ENCODE measurements at places on chromosomes 4 and X. TPM values are rescaled to one million over a fixed set of nuclear protein-coding genes. Genes with fewer than 3 reads are reported as not detected.

Gene CXCL11
- not detected for total RNA-seq

GRCh38 chr4:1843852-1844251 is 12.1 kb downstream of the LETM1 start:
- no peaks in the 10 kb centered on the region for H3K4me1 ChIP-seq
- no peak overlapping the region for H3K27ac ChIP-seq
- no peak for DNase-seq
- peaks cover 29% of the 10 kb centered on the region for H3K36me3 ChIP-seq
- no peaks in the 10 kb centered on the region for H3K27me3 ChIP-seq
- no peak overlapping the region for H3K4me3 ChIP-seq

Gene MAGIX
- 1.0 TPM for total RNA-seq

DNA sequence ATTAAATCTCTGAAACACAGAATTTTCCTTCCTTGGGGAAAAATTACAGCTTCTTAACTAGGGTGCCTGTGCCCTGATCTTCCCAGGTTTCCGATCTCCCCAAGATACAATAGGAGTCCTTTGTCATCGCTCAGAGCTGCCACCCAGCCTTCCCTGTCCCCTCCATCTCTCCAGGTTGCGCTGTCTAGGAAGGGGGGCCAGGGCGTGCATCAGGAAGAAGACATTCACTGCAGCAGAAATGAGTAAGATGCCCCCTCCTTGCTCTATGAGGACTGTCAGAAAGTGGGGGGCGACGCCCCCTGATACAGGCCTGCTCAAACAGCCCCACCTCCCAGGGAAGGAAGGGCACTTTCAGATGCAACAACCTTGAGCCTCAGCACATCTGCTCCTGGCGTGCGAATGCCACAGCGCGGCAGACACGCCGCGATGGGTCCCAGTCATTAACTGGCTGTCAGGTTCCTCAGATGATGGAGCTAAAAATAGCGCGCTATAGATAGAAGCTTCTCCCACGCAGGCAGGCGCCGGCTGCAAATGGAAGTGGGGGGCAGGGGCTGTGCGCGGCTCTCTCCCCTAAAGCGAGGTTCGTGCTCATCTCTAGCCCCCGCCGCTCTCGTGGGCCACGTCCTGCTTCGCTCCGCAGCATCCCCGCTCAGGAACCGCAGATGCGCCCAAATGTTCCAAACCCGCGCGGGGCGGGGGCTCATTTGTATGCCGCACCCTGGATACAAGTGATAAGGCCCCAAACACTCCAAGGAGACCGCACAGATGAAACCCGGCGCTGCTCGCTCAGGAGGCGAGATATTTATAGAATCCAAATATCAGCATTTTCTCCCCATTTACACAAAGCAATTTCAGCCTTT is 57.6 kb upstream of the LGI2 start:
- H3K36me3 ChIP-seq = no peaks in the 10 kb centered on the region
- H3K27me3 ChIP-seq = peaks cover 39% of the 10 kb centered on the region
- no peak overlapping the region for H3K4me3 ChIP-seq
- no peak overlapping the region for H3K27ac ChIP-seq

DNA sequence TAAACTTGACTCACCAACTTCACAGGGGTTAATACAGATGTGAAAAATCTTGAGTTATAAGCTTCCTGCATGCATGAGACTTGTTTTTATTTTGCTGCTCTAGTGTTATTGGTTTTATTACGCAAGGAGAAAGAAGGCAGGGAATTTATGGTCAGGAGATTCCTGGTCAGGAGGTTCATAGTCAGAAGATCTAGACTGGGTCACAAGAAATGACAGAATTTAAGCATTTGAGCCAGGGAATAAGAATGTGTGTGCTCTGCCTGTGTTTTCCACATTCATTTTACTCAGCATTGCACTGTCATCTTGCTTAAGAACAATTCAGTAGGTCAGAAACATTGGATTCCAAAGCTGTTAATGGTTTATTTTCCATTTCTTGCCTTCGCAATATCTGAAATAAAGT is 2522.1 kb downstream of the ARAP2 start:
- H3K4me3 ChIP-seq = no peak overlapping the region
- H3K4me1 ChIP-seq = no peaks in the 10 kb centered on the region
- H3K27me3 ChIP-seq = no peaks in the 10 kb centered on the region
- H3K27ac ChIP-seq = no peak overlapping the region

DNA sequence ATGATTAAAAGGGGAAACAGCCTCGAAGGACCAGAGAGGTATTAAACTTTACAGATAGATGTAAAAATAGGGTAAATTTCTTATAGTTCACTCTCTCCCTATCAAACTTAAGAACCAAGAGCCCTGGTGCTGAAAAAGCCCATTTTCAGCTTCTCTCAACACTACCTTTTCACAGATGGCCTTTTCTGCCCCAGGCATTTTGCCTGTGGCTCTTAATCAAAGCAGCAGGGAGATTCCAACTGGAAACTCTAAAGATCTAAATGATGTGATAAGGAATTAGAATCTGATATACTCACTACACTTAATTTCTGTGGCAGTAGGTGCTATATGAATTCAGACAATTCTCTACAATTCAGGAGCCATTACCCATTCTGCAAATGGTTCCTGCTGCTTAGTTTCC is 60.0 kb downstream of the AMMECR1 start:
- H3K27ac ChIP-seq = no peak overlapping the region
- DNase-seq = no peak
- H3K27me3 ChIP-seq = no peaks in the 10 kb centered on the region
- peaks cover 3% of the 10 kb centered on the region for H3K36me3 ChIP-seq
- peaks cover 22% of the 10 kb centered on the region for H3K4me1 ChIP-seq

- no peak for DNase-seq
- no peaks in the 10 kb centered on the region for H3K4me1 ChIP-seq
- H3K36me3 ChIP-seq = no peaks in the 10 kb centered on the region
- H3K27me3 ChIP-seq = no peaks in the 10 kb centered on the region
These were observed 42.1 kb upstream of the MAGEA4 start for GRCh38 chrX:151870602-151871001.

DNA sequence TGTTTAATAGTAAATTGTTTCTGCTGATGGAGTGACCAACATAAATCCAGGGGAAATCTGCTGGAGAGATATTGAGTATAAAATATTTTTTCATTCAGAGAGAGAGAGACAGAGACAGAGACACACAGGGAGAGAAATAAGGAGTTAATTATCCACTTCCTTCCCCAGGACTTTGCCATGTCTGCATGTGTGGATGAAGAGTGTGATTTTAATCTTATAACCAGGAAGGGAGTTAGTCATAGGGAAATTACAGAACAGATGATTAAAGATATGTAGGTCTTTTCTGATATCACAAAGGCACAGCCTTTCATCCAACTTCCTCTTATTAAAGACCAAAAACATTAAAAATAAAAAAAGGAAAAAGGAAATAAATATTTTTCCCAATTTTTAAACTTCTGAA is 526.3 kb downstream of the SPRY1 start:
- H3K4me1 ChIP-seq = no peaks in the 10 kb centered on the region
- H3K36me3 ChIP-seq = no peaks in the 10 kb centered on the region
- H3K27me3 ChIP-seq = no peaks in the 10 kb centered on the region
- H3K27ac ChIP-seq = no peak overlapping the region
- no peak overlapping the region for H3K4me3 ChIP-seq

DNA sequence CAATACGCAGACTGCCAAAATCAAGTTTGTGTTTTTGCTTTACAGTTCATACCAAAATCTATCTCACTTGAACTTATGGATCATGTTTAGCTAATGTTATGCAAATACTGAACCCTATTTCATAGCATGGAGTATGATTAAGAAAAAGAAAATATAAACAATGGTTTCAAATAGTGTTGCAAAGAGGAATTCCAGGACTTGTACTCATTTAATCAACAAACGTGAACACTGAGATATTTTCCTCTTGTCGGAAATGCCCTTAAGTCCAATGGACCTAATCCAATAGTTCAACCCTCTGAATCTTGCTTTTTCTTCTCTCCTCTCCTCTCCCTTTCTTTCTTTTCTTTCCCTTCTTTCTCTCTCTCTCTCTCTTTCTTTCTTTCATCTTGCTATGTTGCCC is 30.8 kb downstream of the RASL11B start:
- H3K36me3 ChIP-seq = peaks cover 12% of the 10 kb centered on the region
- H3K4me3 ChIP-seq = no peak overlapping the region
- H3K27ac ChIP-seq = no peak overlapping the region
- H3K4me1 ChIP-seq = peaks cover 18% of the 10 kb centered on the region

Gene MND1
- 36.1 TPM for total RNA-seq

Gene LPAR4
- not detected for total RNA-seq

DNA sequence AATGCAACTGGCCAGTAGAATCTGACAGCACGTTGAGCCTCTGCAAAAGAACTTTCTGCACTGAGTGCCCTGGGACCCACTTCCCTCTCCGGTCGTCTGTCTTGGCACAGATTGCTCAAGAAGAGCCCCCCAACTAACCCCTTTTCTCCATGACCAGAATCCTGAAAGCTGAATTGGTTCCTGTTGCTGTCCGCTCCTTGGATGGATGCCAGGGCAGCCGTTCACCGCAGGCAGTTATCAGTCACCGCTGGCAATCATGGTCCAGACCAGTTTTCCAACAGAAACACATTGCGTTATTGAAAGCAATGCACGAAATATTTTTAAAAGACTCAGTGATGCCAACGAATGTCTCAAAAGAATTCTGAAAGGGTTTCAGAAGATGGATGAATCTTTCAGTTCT is 733.7 kb upstream of the FRG1 start:
- no peak for DNase-seq
- H3K4me1 ChIP-seq = peaks cover 4% of the 10 kb centered on the region
- no peak overlapping the region for H3K27ac ChIP-seq
- H3K36me3 ChIP-seq = no peaks in the 10 kb centered on the region
- H3K4me3 ChIP-seq = no peak overlapping the region
- H3K27me3 ChIP-seq = no peaks in the 10 kb centered on the region

- no peak for DNase-seq
- H3K27me3 ChIP-seq = no peaks in the 10 kb centered on the region
- no peak overlapping the region for H3K4me3 ChIP-seq
- H3K4me1 ChIP-seq = peaks cover 7% of the 10 kb centered on the region
These were observed 19.5 kb downstream of the TMPRSS11E start for GRCh38 chr4:68466751-68467150.

- H3K4me3 ChIP-seq = no peak overlapping the region
- no peak overlapping the region for H3K27ac ChIP-seq
- H3K27me3 ChIP-seq = peaks cover 2% of the 10 kb centered on the region
- no peak for DNase-seq
These were observed 10.3 kb downstream of the SPRY1 start for GRCh38 chr4:123406872-123407271.

Gene TBC1D14
- 37.1 TPM for total RNA-seq

GRCh38 chr4:4270529-4270928 is 19.4 kb downstream of the LYAR start:
- no peak for DNase-seq
- peak overlapping the region; percentile 80 for H3K27ac ChIP-seq
- H3K4me1 ChIP-seq = peaks cover 25% of the 10 kb centered on the region
- no peaks in the 10 kb centered on the region for H3K27me3 ChIP-seq

- H3K4me1 ChIP-seq = no peaks in the 10 kb centered on the region
- no peak overlapping the region for H3K4me3 ChIP-seq
- H3K36me3 ChIP-seq = no peaks in the 10 kb centered on the region
- H3K27me3 ChIP-seq = no peaks in the 10 kb centered on the region
- H3K27ac ChIP-seq = no peak overlapping the region
- no peak for DNase-seq
These were observed 578.7 kb downstream of the BCOR start for GRCh38 chrX:39519030-39519488.

DNA sequence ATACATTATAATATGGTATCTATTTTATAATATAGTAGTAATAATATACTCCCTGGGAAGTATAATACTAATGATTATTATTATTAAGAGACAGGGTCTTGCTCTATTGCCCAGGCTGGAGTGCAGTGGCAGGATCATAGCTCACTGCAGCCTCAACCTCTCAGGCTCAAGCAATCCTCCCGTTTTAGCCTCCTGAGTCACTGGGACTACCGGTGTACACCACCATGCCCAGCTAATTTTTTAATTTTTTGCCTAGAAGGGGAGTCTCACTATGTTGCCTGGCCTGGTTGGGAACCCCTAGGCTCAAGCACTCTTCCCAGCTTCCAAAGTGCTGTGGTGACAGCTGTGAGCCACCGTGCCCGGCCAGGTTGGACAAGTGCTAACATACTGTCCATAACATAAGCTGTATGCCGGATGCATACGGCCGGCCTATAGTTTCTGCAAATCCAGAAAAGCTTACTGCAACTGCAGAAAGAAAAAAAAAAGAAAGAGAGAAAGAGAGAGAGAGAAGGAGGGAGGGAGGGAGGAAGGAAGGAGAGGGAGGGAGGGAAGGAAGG is 94.2 kb upstream of the PPP2R3B start:
- no peaks in the 10 kb centered on the region for H3K27me3 ChIP-seq
- no peak overlapping the region for H3K4me3 ChIP-seq

GRCh38 chr4:71322425-71322824 is 16.4 kb upstream of the SLC4A4 start:
- H3K4me3 ChIP-seq = no peak overlapping the region
- no peak for DNase-seq
- H3K27me3 ChIP-seq = peaks cover 1% of the 10 kb centered on the region

GRCh38 chr4:142128529-142128928 is 492.1 kb downstream of the IL15 start:
- no peak for DNase-seq
- H3K27me3 ChIP-seq = no peaks in the 10 kb centered on the region
- peaks cover 5% of the 10 kb centered on the region for H3K36me3 ChIP-seq
- no peak overlapping the region for H3K4me3 ChIP-seq

DNA sequence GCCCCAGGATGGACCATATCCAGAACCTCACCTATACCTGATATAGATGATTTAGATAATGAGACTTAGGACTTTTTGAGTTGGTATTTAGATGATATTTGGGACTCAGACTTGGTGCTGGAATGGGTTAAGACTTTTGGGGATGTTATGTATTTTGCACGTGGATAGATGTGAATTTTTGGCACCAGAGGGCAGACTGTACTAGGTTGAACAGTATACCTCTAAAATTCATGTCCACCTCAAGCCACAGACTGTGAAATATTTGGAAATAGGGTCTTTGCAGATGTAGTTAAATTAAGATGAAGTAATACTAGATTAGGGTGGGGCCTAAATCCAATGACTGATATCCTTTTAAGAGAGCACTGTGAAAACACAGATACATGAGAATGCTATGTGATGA is 15.6 kb downstream of the RBM41 start:
- H3K36me3 ChIP-seq = peaks cover 18% of the 10 kb centered on the region
- no peak for DNase-seq
- peaks cover 8% of the 10 kb centered on the region for H3K4me1 ChIP-seq
- no peak overlapping the region for H3K4me3 ChIP-seq
- H3K27me3 ChIP-seq = no peaks in the 10 kb centered on the region

Gene CT45A2
- not detected for total RNA-seq

All from activated CD4-positive, alpha-beta memory T cell treated with anti-CD3 and anti-CD28 coated beads for 36 hours (primary cell).